ENCODE measurements at places on chromosomes 6 and 20.

- peak; percentile 12 for DNase-seq
Measured at GRCh38 chr6:133242637-133243585, 1.8 kb downstream of the EYA4 start.

GRCh38 chr6:89925826-89926225 lies 31.6 kb downstream of the GJA10 start:
- no peak for DNase-seq

GRCh38 chr6:56357616-56358373 lies 110.4 kb upstream of the COL21A1 start:
- no peak for DNase-seq

- no peak for DNase-seq
Measured at GRCh38 chr20:43824309-43825050, 90.2 kb upstream of the TOX2 start.

DNA sequence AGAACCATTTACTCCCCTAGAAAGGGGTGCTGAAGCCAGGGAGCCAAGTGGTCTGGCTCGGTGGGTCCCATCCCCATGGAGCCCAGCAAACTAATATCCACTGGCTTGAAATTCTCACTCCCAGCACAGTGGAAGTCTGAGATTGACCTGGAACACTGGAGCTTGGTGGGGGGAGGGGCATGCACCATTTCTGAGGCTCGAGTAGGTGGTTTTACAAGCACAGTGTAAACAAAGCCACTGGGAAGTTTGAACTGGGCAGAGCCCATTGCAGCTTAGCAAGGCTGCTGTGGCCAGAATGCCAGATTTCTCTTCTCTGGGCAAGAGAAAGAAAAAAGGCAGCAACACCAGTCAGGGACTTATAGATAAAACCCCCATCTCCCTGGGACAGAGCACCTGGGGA lies 855.8 kb upstream of the CITED2 start:
- no peak for DNase-seq

- DNase-seq: no peak
Measured at GRCh38 chr6:46894433-46894832, 27.3 kb downstream of the ADGRF5 start.

DNA sequence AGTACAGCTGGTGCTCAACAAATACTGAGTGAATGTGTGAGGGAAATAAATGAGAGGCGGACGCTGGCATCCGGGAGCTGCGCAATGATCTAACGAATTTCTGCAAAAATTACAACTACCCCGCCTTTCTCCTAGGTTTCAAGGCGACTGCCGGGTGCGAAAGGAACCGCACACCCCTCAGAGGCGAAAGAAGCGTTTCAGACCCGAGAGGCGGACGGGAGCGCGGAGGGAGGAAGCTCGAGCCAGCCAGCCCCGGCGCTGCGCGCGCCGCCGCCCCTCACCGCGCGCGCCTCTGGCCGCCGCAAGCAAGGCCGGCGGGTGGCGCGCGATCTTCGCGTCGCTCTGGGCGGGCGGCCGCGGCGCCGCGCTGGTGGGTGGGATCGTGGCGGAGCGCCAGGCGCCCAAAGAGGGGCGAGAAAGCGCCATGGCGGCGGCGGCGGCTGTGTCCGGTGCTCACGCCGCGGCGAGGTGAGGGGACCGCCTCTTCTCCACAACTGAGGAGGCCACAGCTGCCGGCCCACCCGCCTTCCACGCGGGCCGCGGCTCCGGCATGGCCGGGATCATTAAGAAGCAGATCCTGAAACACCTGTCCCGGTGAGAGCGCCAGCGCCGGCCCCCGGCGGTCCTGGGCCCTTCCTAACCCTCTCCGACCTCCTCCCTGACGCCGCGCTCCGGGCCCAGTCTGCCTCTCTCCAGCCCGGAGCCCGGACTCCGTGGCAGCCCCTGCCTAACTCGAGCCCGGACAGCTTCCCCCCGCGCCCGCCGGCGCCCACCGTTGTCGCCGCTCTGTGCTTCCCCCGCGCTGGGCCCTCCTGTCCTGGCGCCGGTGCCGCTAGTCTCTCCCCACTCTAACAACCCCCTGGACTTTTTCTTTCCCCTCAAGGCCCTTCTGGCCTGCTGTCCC lies at the start of gene BLTP3A:
Gene BLTP3A (plus strand): TSS at position 383 of the 904 bp plus-strand sequence. CDS start 168 bp downstream, at position 551.
- DNase-seq: peak; percentile 56

DNA sequence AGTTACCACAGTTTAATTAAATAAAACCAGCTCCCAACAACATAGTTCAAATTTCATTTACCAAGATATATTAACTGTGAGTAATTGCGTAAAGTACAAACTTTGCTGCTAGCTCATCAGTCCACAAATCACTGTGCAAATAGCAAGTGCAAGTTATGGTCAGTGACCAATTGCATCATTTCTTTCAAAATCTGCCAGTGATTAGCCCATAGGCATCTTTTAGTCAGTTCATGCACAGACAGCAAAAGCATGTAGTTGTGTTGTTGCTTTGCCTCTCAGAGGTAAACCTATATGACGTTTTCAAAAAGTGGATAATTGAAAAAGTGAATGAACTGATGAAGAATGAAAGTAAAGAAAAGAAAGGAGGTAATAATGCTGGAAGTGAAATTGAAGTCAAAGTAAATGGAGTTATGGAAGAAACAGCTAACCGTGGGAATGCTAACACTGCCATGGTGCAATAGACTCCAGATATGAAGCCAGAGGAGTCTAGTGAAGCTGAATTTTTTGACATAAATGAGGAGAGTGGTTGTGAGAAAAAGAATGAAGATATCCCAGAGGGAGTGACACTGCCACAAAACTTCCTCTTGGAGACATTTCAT lies 36.5 kb downstream of the ENPP1 start:
- DNase-seq: no peak

GRCh38 chr20:51766994-51767866 lies 960 bp downstream of the ATP9A start:
- peak; percentile 87 for DNase-seq

DNA sequence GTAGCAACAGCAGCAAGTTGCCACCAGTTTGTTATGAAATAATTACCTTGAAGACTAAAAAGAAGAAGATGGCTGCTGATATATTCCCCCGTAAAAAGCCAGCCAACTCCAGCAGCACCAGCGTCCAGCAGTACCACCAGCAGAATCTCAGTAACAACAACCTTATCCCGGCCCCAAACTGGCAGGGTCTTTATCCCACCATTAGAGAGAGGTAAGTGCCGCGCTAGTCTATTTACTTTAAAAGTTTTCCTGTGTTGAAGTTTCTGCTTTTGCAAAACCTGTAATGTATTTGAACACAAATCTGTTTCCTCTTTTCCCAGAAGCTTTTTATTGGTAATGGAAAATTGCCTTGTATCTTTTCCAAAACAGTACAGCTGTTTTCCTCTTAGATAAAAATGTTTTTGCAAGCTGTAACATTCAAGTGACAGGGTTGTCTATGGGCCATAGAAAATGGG lies 725 bp downstream of the BTBD3 start:
- DNase-seq: no peak

- no peak for DNase-seq
Measured at GRCh38 chr20:25247000-25247517, 826 bp upstream of the PYGB start.

DNA sequence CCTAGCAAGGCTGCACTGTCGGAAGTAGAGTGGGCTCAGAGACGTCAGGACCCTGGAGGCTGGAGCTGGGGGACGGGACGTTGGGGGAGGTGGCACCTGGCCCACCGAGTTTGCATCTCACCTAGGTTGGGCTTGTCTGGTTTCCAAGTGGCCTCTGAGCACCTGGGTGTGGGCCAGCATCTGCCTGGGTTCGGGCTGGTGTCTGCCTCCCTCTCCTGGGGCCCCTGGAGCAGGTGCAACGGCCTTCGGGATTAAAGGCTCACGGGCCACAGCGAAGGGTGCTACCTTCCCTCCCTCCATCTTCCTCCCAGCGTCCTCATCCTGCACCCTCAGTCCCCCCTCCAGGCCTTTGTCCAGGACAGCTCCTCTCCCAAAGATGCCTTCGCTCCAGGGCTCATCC lies 6.0 kb downstream of the HRH3 start:
- DNase-seq: no peak

GRCh38 chr6:109236115-109237076 lies 141.1 kb downstream of the CEP57L1 start:
- peak; percentile 15 for DNase-seq

DNA sequence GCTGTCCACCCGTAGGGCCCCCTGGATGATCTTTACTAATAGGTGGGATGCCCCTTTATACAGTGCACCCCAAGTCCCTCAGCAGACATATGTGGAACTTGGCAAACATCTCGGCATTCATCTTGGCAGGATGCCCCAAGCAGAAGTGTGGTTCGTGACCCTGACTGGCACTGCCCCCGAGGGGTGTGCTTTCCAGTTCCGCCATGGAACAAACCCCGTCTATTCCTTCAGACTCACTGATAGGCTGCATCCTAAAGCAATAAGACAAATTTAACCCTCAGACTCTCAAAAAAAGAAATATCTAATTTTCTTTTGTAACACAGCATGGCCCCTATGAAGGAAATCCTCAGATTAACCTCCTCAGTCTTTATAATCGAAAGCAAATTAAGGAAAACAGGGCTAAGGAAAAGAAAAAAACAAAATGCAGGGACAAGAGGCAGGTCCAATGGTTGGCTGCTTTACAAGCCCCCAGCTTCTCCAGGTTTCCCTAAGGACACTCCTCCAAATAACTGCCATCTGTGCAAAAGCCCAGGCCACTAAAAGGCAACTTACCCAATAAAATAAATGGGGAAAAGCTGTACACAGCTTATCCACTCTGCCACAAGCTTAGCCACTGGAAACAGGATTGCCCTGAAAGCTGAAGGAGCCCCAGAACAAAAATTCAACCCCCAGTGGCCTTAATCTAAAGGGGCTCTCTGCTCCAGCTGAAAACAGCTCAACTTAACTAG lies 30.5 kb upstream of the RIPK1 start:
- DNase-seq: no peak

DNA sequence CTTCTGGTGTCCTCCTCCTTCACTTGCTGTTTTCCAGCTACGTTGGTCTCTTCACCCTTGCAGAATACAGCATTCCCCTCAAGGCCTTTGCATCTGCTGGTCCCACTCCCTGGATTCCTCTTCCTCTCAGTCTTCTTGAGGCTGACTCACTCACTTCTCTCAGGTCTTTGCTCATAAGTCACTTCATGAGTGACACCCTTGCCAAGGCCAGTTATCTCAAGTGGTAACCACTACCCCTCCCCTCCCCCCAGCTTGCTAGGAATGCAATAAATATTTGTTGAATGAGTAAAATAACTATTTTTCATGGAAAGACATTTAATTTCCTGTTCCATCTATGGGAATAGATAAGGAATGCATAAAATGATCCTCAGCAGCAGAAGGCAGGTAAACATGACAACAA lies 131.7 kb downstream of the PLCB4 start:
- DNase-seq: no peak

DNA sequence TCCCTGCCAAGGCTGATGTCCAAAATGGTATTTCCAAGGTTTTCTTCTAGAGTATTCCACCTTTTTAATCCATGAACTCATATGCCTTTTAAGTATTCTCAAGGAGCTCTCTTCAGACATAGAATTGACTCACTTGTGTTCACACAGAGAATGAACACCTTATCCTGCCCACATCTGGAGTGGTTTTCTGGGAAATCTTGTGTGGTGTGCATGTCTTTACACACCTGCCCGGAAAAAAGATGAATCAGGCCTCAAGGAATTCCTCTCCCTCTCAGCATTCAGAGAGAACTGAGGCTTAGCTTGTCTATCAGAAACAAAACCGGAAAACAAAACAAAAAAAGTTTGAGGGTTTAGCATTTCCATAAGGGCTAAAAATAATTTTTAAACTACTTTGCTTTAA lies 148.8 kb downstream of the TFAP2A start:
- no peak for DNase-seq

GRCh38 chr6:15351631-15352030 lies 105.8 kb downstream of the JARID2 start:
- no peak for DNase-seq

- no peak for DNase-seq
Measured at GRCh38 chr20:54228841-54229240, 21.0 kb downstream of the PFDN4 start.

- DNase-seq: no peak
Measured at GRCh38 chr6:72624557-72625160, 2.8 kb downstream of the KCNQ5 start.

DNA sequence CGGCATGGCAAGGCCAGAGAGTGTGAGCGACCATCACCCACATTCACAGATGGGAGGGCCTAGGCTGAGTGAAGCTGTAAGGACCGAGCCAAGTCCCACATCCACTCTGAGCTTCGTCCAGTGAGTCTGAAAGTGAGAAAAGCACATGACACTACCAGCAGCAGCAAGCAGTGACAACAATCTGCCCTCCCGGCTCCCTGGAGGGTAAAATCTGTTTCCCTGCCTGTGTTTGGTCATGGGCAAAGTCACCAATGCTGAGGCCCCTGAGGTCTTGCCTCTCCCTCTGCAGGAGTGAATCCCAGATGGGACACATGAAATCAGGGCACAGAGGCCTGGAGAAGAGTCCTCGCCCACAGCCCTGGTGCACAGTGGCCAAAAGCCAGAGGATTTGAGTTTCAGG lies 6.4 kb upstream of the CST7 start:
- no peak for DNase-seq

DNA sequence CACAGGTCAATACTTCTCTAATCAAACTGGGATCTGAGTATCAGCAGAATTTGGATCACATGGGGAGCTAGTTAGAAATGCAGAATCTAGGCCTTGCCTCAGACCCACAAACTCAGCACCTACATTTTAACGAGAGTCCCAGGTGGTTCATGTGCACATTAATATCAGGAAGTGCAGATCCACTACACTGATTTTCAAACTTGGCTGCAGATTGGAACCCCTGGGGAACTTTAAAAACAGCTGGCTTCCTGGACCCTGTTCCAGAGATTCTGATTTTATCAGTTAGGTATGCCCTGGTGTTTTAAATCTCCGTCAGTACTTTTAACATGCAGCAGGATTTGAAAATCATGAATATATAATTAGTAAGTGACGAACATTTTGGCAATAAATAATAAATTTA lies 1.9 kb upstream of the CST8 start:
- no peak for DNase-seq

DNA sequence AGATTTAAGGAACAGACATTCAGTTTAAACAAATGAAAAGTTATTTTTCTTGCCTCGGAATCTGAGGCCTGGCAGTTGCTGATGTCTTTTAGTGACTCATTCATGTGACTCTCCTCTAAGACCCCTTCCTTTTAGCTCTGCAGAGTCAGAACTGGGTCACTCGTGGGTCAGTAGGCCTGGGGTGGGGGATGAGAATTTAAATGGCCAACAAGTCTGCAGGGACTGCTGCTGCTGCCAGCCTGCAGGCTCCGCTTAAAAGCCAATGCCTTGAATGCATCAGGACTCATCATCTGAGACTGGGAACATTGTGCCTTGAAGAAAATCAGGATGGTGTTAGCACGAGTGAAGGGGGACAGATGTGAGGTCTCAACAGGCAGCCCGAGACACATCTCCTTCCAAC lies 404.3 kb downstream of the CDH26 start:
- DNase-seq: no peak

GRCh38 chr6:150347845-150348244 lies 21.0 kb upstream of the IYD start:
- no peak for DNase-seq

- DNase-seq: no peak
Measured at GRCh38 chr6:105644073-105644489, 241.2 kb upstream of the PREP start.

DNA sequence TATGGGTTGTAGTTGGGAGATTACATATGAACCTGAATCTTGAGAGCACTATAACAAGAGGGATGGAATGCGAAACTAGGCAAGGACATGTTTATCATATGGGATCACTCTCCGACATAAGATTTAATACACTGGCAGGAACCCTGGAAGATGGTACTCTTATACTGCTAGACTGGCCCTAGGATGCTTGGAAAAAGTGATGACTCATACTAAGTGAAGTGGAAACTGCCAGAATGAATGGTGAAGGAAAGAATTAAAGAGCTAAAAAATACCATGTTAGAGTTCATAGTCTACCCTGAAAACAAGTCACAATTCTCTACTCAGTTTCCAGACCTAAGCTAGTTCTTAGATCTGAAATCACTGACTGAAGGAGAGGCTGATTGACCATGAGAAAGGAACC lies 45.5 kb upstream of the THEMIS start:
- no peak for DNase-seq

Measured in progenitor cell of endocrine pancreas (in vitro differentiated cells).